HFFc6 (cell line): ENCODE measurements at places on chromosomes 12 and 14.

GRCh38 chr12:46087916-46088439, 97.6 kb upstream of the SCAF11 start:
- H3K36me3 ChIP-seq: peaks cover 30% of the 10 kb centered on the region
- H3K4me3 ChIP-seq: no peak overlapping the region

GRCh38 chr12:24414480-24414879, 465.0 kb upstream of the SOX5 start:
- H3K4me3 ChIP-seq: no peak overlapping the region
- H3K36me3 ChIP-seq: 0 out of 2 replicates have a peak, but pooled peaks cover 5% of the 10 kb centered on the region
- no peaks in the 10 kb centered on the region for H3K4me1 ChIP-seq

- peaks cover 5% of the 10 kb centered on the region for H3K27me3 ChIP-seq
- no peak for DNase-seq
- H3K4me3 ChIP-seq: peak overlapping the region; percentile 85
- peaks cover 13% of the 10 kb centered on the region for H3K4me1 ChIP-seq
Measured at GRCh38 chr12:39442831-39443080, 164 bp downstream of the KIF21A start.

- H3K36me3 ChIP-seq: no peaks in the 10 kb centered on the region
- peaks cover 35% of the 10 kb centered on the region for H3K4me1 ChIP-seq
- no peak for DNase-seq
- no peak overlapping the region for H3K4me3 ChIP-seq
Measured at GRCh38 chr14:34502001-34502400, 37.5 kb downstream of the EAPP start.

DNA sequence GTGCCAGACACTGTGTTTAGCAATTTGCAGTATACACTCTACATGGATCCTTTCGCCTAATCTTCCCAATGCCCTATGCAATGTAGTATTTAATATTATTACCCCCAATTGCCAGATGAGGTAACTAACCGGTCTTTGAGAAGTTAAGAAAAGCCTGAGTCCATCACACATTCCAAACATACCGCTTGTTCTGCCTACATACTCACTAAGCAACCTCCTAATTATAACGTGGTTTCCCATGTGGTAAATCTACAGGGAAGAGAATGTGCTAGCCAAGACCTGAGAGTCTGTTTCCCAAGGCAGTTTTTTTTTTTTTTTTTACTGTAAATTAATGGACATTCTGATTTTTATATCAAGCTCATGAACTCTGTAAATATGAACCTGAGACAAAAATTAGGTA, 37.2 kb downstream of the ATP2B1 start:
- no peak overlapping the region for H3K4me3 ChIP-seq
- H3K27me3 ChIP-seq: peaks cover 3% of the 10 kb centered on the region; the same call in 1 of the 2 replicates
- H3K27ac ChIP-seq: peak overlapping the region; percentile 20; the same call in 1 of the 2 replicates
- H3K4me1 ChIP-seq: peaks cover 71% of the 10 kb centered on the region

GRCh38 chr12:90216020-90216552, 507.4 kb upstream of the ATP2B1 start:
- H3K27ac ChIP-seq: no peak overlapping the region
- no peak overlapping the region for H3K4me3 ChIP-seq
- peaks cover 3% of the 10 kb centered on the region; the same call in 1 of the 2 replicates for H3K27me3 ChIP-seq
- H3K4me1 ChIP-seq: peaks cover 9% of the 10 kb centered on the region
- no peak for DNase-seq
- H3K36me3 ChIP-seq: no peaks in the 10 kb centered on the region

GRCh38 chr12:95976416-95976832, 19.7 kb downstream of the HAL start:
- H3K27me3 ChIP-seq: peaks cover 33% of the 10 kb centered on the region
- no peaks in the 10 kb centered on the region for H3K36me3 ChIP-seq
- H3K4me3 ChIP-seq: no peak overlapping the region
- no peak for DNase-seq

DNA sequence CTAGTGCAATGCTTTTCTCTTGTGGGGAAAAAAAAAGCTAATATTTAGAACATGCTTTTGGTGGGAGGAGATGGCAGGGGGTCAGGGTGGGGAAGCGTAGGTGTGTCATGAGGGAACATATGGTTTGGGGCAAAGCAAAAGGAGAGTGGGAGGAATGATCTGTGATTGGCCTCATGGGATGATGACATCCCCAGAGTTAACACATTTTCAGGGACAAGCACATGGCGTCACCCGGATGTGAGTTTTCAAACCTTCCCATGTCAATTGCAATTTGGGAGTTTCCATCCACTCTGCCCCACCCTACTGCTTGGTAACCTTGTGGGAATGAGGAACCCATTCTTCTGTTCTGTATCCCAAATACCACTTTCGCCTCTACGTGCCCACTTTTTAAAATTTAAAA, 164.2 kb downstream of the SSPN start:
- peaks cover 11% of the 10 kb centered on the region for H3K4me1 ChIP-seq
- no peaks in the 10 kb centered on the region for H3K36me3 ChIP-seq
- no peak overlapping the region for H3K27ac ChIP-seq
- no peaks in the 10 kb centered on the region; the same call in 1 of the 2 replicates for H3K27me3 ChIP-seq

DNA sequence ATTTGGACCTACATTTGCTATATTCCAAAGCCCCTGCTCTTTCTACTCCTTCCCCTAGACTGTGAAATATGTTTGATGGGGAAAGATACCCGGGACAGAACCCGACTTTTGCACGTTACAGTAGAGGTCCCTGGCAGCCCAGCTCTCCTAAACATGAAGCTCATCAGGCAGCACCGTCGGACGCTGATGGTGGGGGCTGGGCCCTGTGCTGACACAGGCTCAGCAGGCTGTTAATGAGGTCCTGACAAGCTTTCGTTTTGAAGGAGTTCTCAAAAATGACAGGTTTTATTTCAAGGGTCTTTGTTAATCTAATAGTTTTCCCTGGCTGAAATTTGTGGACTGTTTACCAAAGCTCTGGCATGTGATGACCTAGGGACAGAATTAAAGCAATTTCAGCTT, 102.3 kb downstream of the SLC25A47 start:
- no peak for DNase-seq
- no peak overlapping the region for H3K27ac ChIP-seq
- peaks cover 45% of the 10 kb centered on the region for H3K4me1 ChIP-seq
- H3K4me3 ChIP-seq: no peak overlapping the region
- H3K36me3 ChIP-seq: no peaks in the 10 kb centered on the region
- H3K27me3 ChIP-seq: peaks cover 5% of the 10 kb centered on the region; the same call in 1 of the 2 replicates

- no peak overlapping the region for H3K4me3 ChIP-seq
- peaks cover 29% of the 10 kb centered on the region for H3K4me1 ChIP-seq
- DNase-seq: no peak
- H3K27me3 ChIP-seq: peaks cover 3% of the 10 kb centered on the region
- H3K27ac ChIP-seq: no peak overlapping the region
Measured at GRCh38 chr14:73324533-73324932, 87.2 kb downstream of the PAPLN start.

- H3K36me3 ChIP-seq: peaks cover 5% of the 10 kb centered on the region
- H3K4me1 ChIP-seq: peaks cover 16% of the 10 kb centered on the region
- H3K4me3 ChIP-seq: no peak overlapping the region
- no peak for DNase-seq
Measured at GRCh38 chr14:54649056-54649455, 82.1 kb downstream of the SAMD4A start.

- H3K36me3 ChIP-seq: no peaks in the 10 kb centered on the region
- peaks cover 6% of the 10 kb centered on the region for H3K27me3 ChIP-seq
- no peak overlapping the region for H3K27ac ChIP-seq
- DNase-seq: no peak
- H3K4me1 ChIP-seq: peaks cover 16% of the 10 kb centered on the region
- no peak overlapping the region for H3K4me3 ChIP-seq
Measured at GRCh38 chr12:102417055-102417454, 63.3 kb downstream of the IGF1 start.
